Hippocampal formation (tissue), 2 donors: ENCODE measurements at places on chromosomes 6 and 20.

DNA sequence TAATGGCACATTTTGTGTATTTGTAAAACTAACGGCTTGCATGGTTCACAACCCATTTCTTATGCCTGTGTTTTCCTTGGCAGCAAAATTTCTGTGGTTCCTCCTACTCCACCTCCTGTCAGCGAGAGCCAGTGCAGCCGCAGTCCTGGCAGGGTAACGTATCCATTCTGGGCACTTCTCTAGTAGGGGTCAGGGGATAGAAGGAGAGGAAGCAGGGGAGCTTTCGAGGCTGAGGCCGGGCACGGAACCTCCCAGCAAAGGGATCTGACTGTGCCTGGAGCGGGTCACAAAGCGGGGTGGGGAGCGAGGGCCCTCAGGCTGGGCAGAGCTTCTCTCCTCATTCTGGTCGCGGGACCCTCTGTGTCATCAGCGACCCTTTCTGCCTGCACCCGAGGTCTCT lies 58.4 kb downstream of the SYTL3 start:
- DNase-seq, result no peak

- no peak for DNase-seq
Measured at GRCh38 chr20:37315452-37316110, 26.1 kb downstream of the MANBAL start.

- DNase-seq, result no peak
Measured at GRCh38 chr20:35040646-35041045, 52.0 kb downstream of the TRPC4AP start.

DNA sequence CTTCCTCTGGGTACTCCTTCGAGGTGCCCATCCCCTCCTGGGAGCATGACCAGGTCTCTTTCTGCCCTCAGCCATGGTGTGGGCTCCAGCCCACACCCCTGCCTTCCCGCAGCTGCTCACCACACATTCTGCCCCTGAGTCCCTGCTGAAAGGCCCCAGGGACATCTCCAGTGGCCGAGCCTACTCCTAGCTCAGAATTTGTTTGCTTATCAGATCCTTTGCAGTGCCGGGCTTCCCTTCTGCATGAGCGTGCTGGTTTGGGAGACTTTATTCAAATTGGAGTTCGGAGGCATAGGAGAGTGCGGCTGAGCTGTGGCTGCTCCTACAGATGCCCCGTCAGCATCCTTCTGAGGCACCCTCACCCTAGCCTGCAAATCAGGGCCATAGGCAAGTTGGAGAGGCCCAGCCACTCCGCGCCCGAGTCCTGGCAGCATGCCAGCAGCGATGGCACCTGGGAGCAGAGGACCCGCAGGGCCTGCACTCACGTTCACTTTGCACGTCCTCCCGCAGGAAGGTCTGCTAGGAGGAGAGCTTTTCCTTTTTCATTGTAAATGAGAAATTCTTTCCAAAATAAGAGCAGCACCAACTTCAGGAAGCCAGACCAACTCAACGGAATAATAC lies 327.3 kb downstream of the QKI start:
- no peak for DNase-seq

- DNase-seq, result no peak
Measured at GRCh38 chr6:44161997-44162338, 3.3 kb downstream of the CAPN11 start.
